AG08395 (cell line): ENCODE measurements at places on chromosomes 11 and 22.

DNA sequence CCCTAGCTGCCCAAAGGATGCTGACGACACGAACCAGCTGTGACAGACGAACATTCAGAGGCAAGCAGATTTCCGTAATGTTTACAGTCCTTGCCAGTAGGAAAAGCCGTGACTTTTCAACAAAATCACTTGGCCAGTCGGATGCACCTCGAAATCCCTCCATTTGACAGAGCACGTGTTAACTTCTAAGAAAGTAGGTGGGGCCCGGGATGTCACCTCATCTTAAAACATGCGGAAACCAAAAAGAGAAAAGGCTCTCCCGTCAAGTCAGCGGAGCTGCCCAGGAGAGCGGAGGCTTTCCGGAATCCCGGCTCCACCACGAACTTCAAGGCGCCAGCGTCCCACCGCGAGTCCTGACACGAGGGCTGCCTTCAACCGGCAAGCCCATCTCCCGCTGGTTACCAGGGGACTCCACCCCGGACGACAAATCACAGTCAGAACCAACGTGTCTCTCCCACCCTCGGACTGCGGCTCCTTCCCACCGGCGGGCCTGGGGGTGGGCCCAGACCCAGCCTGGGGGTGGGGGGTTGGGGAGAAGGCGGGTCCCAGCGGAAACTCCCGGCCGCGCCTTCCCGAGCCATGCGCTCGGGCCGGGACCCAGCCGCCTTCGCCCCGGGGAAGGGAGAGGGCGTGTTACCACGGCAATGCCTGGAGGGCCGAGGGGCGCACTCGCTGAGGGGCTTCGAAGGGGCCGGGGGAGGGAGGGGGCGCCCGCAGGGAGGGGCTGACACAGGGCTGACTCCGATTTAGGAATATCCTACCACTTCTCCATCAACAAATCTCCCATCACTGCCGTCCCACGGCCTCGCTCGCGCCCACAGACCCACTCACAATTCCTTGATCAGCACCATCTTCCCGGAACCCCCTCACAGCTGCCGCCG is 475 bp downstream of the PITPNB start:
- peak; percentile 38 for DNase-seq

- no peak for DNase-seq
Measured at GRCh38 chr11:67466962-67467771, 1.9 kb downstream of the TMEM134 start.

GRCh38 chr11:65279741-65280440 is 18.1 kb downstream of the POLA2 start:
- DNase-seq: peak; percentile 66

- DNase-seq: no peak
Measured at GRCh38 chr22:39248254-39248653, 3.5 kb upstream of the PDGFB start.

DNA sequence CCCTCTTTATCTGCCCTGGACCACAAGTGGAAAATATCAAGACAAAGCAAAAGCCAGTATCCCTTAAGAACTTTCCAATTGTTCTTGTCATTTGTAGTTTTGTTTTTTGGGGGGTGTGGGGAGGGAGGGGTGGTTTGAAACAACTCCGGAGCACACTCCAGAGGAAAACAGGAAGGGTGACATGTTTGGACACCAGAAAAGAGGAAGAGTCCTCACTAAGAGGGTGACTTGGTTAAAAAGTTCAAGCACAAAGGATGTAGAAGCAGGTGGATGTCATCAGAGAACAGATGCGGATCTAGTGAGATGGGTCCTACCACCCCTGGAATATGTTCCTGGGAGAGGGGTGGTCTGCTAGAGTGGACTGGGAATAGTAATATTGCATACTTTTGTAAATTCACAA is 25.8 kb downstream of the ADAMTS8 start:
- DNase-seq: no peak

DNA sequence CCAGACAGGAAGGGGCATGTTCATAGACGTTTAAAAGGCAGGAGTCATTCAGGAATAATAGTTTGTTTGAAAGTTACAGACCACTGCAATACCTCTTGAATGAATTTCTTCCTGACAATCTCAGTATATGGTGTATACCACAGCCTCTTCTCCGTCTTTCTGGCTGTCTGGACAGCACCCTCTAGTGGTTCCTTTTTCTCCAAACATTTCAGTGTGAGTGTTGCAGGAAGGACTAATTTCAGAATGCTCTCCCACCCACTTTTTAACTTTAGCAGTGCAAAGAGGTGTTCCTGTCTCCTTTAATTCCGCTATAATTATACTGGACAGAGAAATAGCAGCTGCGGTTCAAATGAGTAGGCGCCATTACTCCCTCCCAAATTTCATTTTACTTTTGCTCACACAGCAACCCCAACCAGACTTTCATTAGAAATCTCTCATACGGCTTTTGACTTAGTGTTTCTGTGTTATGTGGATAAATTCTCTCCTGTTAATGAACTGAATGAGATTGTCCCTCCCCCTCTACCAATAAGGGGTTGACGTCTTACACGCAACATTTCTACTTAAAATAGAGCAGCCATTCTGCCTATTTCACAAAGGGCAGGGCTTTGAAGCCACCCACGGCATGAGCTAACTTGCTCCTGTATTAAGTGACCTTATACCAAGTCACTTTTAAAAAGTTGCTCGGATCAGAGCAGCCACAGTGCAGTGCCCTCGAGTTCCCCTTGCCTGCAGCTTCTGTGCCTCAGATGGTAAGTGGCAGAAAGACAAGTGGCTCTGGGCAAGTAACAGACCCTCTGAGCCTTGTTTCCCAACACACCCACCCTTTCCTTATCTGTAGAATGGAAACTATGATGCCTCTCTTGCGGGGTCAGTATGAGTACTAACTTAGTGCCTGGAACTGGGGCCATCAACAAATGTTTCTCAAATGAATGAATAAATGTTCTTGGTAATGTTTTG is 368.6 kb downstream of the OPCML start:
- peak; percentile 45 for DNase-seq

- DNase-seq: no peak
Measured at GRCh38 chr11:64744544-64745188, 724 bp upstream of the RASGRP2 start.

DNA sequence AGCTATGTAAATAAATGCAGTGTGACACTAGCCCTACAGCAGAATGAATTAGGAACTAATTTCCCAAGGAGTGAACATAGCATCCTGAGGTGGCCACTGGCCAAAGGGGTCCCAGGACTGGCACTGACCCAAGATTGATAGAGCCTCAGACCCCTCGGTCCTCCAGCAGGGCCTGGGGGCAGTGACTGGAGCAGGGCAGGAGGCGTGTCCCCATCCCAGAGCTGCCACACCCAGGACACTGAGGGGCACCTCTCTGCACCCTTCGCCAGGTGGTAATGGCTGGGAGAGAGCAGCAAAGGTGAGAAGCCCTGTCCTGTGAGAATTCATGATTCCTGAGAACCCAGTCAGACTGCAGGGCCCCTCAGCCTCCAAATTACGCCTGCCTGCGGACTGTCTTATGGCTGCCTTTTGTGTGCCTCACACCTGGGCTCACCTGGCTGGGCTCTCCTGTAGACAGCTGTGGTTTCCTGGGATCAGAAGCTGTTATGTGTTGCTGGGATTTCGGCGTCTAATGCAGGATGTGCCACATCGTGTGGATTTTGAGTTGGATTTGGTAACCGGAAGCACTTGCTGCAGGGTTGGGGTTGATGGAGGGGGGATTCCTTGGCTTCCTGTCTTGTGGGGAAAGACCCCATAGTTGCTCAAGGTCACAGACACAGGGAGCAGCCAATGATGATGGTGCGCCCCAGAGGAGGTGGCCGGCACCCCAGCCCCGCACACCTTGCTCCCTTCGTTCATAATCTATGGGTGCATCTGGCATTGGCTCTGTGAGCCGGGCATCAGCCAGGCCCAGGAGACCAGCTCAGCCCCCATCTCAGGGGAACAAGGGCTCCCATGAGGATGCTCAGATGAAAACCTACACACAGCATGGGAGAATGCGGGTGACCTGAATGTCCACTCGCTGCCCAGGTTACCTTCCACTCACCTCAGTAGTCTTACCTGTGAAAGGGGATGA is 582.9 kb downstream of the BRD1 start:
- DNase-seq: no peak

GRCh38 chr11:46701078-46701654 is 335 bp downstream of the ZNF408 start:
- no peak for DNase-seq

- DNase-seq: peak; percentile 24
Measured at GRCh38 chr11:17479284-17480214, 2.9 kb upstream of the ABCC8 start.

DNA sequence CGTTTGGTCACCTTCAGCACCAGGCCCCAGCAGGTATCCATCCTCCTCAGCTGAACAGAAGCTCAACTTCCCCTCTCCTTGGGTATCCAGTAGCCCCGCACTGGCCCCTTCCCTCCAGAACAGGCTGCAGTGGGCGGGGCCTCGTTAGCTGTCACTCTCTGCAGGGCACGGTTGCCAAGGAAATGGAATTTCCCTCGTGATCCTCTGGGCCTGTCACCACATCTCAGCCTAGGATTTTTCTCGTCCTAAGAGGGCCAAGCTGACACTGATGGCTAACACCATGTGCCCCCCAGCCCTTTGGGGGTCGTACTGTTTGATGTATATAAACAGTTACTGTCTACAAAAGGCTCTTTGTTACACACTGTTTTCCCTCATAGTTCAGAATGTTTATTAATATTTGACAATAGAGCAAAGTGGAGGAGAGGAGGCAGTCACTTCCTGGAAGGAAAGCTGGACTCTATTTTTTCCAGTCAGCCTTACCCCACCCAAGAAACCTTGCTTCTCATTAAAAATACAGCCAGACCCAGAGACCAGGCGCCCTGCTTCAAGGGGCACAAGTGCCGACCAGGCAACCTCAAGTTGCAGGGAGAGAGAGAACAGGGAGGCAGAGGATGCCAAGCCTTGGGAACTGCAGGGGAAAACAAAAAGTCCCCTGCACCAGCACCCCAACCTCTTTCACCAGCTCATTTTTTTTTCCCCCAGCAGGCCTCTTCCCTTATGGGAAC is 44.5 kb downstream of the FEZ1 start:
- no peak for DNase-seq

DNA sequence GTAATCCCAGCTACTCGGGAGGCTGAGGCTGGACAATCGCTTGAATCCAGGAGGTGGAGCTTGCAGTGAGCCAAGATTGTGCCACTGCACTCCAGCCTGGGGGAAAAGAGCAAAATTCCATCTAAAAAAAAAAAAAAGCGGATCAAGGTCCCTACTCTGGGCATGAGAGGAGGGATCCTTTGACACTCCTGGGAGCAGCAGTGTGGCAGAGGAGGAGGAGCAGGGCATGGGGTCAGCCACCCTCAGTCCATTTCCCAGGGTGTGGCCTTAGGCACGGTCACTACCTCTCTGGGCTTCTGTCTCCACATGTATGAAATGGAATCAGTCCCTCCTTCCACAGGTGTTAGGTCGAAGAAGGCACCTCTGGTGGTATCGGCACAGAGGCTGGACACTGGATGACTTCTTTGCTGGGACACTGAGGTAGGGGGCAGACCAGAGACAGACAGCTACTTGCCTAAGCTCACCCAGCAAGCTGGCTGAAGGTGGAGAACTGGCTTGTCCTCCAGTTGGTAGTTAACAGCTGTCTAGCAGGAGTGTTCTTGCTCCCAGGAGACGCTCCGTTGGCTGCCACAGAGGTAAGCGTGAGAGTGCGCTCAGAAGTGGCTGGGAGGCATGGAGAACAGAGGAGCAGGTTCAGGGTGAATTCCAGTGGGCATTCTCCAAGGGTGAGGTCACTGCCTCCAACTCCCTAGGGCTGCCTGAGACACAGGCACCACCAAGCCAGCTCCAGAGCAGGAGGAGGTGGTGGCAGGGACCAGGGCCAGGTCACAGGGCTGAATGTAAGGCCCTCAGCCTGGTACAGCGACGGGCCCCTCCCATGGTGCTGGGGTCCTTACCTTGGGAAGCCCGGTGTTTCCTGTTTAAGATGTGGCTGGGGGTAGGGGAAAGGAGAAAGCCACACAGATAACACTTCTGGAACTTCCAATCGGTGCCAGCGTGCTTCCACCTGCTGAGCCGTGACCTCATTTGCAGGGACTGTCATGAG is 19.5 kb downstream of the TXN2 start:
- peak; percentile 76 for DNase-seq

- no peak for DNase-seq
Measured at GRCh38 chr11:72100462-72100861, 2.6 kb downstream of the LAMTOR1 start.

DNA sequence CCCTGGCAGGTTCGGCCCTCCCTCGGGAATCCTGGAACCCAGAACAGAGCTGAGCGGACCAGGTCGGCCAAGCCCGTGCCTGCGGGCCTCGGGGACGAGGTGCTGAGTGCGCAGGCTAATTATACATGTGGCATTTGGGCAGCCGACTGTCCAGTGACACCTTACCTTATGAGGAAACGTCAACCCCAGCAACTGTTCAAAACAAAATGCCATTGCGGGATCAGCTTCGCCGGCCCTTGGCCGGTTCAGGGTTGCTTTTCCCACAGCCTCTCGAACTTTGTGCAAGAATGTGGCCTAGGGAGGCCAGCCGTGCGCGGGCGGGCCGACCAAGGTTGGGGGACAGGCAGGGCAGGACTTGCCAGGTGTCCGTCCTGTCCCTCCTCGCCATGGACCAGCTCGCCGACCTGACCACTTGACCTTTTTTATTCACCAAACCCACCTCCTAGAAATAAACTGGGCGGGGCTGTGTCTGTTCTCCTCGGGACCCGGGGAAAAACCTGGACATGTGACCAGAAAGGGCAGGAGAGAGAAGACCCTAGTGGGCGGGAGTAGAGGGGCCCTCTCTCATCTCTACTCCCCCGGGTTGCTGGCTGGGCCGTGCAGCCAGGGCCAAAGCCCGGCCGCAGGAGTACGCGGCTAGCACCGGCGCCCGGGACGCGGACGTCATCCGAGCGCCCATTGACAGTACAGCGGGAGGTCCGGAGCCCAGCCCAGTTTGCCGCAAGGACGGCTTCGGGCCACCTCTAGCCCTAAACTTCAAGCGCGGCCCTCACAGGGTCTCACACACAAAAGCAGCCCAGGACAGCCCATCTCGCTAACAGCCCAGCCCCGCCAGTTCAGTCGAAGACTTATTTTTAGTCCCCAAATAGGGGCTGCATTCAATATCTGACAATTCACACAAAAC is 134.3 kb upstream of the C11orf58 start:
- DNase-seq: no peak

GRCh38 chr22:47014636-47015345 is 252.3 kb downstream of the TBC1D22A start:
- no peak for DNase-seq

- no peak for DNase-seq
Measured at GRCh38 chr11:20618083-20618482, 18.7 kb downstream of the SLC6A5 start.

DNA sequence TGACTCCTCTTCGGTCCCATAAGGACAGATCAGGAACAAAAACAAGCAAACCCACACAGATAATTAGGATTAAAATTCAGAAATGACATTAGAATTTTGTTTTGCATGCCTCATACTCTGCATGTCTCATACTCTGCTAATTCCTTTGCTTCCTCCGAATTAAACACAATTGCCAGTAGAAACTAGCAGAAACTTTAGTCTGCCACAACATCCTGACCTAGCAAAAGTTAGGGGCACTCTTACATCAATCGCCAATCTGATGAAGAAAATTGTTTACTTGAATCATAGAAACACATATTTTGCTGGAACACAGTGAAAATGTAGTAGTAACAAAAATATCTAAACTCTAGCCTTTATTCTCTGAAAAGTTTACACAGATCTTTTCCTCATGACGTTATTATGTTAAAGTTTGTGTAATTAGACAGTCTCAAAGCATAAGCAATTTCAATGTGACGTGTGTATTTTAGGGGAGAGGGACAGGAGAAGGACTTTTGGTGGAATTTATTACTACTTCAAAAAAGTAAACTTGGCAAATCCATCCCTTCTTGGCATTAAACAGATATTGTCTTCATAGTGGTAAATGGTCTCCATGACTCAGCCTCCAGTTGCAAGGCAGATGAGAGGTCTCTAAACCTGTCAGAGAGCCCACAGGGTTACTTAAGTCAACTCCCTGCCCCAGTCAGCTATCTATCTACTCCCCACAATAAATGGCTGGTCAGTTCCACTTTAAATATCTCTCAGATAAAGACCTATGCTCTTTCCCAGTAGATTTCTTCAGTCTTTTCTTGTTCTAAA is 249.8 kb upstream of the UBASH3B start:
- DNase-seq: no peak
